ENCODE measurements at places on chromosomes 2 and 18.

DNA sequence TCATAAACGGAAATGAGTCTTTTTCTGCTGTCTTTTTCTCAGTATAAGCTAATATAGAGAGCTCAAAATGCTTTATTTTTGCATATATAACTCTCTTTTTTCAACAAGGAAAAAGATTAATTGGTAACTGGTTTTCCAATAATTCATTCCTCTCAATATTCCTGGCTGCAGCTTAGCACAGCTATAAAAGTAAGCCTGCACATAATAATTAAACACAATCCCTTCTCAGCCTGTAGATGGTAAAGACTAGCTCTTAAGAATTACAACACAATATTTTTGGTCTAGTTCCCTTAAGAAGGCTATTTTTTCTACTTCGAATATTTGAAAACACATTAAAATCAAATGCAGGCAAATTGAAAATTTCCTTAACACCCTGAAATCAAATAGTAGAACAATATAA, 258.0 kb downstream of the DOK6 start:
- DNase-seq: no peak

DNA sequence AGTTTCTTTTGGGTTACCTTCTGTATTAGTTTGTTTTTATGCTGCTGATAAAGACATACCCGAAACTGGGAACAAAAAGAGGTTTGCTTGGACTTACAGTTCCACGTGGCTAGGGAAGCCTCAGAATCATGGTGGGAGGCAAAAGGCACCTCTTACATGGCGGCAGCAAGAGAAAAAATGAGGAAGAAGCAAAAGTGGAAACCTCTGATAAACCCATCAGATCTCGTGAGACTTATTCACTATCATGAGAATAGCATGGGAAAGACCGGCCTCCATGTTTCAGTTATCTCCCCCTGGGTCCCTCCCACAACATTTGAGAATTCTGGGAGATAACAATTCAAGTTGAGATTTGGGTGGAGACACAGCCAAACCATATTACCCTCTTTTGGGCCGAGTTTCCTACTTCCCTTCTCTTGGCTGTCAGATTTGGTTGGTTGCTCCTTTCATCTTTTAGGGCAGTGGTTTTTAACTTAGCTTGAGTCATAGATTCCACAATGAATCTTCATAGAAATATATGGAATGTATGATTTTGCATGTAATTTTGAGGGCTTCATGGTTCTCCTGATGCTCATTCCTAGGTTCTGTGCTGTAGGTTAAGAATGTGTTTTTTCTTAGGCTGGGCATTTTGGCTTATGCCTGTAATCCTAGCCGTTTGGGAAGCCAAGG, 44.2 kb downstream of the CEP192 start:
- no peak for DNase-seq

DNA sequence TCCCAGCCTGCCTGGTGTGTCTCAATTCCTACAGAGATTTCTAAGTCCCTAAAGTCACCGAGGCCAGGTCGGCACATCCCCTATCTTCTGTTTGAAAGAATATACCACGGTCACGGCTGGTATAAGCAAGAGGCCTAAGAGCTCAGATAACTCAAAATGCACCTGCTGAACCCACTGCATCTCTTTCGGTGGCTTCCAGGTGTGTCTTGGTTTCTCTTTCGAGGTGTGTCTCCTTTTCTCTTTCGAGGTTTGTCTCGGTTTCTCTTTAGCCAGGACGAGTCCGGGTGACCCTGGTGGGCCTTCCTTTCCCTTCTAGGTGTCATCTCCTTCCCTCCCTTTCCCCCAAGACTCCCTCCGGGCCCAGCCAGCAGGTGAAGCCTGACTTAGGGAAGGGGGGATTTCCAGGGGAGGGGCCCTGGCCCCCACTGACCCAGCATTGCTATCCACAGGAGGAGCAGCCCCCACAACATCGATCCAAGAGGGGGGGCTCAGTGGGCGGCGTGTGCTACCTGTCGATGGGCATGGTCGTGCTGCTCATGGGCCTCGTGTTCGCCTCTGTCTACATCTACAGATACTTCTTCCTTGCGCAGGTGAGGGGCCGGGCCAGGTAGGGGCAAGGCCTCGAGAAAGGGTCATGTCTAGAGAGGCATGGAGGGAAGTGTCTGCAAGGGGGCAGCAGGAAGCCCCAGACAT, 8.4 kb downstream of the ITM2C start:
- DNase-seq: no peak

DNA sequence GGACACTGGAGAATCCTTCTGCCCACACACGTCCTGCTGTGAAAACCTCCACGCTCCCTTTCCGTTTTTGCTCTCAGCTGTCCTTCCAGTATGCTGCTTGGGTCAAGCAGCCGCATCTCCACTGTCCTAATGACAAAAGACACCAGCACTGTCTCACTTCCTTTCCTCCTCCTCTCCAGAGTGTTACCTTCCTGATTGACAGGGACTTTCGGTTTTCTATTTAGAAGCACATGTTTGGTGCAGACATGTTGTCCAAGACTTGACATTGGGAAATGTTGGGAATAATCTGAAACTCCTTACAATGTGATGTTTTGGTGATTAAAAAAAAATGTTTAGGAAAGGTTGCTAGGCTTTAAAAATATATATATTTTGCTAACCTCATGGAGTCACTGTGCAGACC, 226.6 kb downstream of the FAM210A start:
- DNase-seq: no peak

DNA sequence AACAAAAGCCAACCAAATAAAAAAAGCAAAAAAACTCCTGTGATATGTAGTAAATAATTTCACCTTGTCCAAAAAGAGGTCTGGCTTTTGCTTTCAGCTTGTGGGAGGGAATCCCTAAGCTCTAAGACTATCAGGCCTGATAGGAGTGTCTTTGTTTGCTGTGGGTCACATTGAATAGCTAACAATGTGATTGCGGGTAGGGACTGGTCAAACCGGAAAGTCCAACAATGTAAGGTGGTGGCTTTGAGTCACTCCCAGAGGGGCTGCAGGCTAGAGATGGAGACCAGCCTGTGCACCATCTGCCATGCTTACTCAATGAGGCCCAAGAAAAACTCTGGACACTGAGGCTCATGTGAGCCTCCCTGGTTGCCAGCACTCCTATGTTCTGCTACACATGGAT, 192.9 kb downstream of the TFCP2L1 start:
- DNase-seq: no peak

DNA sequence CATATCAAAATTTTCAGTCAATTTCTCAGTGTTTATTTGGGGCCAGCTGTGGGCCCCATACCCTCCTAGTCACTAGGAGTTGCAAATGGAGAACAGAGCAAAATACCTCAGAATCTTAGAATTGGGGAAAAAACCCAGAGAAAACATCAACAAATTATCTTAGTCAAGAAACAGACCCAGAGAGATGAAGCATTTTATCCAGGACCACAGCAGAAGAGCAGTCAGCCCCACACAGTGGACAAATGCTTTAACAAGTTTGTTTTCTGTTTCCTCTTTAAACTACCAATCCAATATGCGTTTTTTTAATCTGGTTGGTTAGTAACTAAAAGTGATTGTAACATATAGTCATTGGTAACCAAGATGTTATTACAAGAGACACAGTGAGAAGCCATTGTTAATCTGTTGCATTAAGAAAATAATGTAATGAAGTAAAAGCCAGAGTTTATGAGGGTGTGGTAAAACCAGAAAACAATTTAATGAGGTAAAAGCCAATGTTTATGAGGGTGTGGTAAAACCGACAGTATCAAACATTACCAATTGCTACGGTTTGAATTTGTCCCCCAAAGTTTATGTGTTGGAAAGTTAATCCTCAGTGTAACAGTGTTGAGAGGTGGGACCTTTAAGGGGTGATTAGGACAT, 60.7 kb upstream of the COX7A2L start:
- DNase-seq: no peak

DNA sequence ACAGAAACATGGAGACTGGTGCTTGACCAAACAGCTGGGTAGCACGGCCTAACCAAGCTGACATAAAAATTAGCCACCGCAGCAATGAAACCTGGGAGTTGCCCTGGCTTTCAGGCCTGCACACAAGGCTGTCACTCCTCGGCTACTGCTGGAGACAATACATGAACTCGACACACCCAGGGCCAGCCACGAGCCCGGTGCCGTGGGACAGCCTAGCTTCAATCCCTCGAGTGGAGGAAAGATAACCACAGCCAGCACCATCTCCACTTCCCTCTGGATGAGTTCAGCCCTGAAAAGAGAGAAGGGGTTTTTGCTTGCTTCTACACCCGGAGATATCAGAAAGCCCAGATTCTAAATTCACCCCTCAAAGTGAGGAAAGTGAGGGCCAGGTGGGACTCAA, 78.0 kb downstream of the BCL2L11 start:
- DNase-seq: no peak

GRCh38 chr18:43914018-43914417, 636.7 kb upstream of the SYT4 start:
- no peak for DNase-seq

DNA sequence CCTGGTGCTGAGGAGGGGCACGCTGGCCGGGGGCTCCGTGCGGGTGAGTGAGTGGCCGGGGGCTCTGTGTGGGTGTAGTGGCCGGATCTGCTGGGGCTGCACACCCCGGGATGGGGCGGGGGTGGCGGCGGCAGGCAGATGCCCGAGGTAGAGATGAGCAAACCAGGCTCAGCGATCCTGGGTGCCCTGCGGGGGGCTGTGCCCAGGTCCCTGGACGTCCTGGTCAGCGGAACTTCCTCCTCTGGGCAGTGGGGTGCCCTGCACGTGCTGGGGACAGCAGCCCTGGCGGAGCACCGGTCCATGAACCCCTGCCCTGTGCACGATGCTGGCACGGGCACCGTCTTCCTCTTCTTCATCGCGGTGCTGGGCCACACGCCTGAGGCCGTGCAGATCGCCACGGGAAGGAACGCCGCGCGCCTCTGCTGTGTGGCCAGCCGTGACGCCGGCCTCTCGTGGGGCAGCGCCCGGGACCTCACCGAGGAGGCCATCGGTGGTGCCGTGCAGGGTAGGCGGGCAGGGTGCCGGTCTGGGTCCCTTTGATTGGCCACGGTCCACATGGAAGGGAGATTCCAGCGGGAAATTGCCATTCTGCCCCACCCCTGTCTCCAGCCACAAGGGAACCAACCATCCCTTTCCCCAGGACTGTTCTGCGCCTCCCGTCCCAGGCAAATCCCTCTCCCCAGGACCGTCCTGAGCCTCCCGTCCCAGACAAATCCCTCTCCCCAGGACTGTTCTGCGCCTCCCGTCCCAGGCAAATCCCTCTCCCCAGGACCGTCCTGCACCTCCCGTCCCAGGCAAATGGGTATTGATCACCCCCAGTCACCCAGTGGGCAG, 5.9 kb downstream of the NEU4 start:
- DNase-seq: no peak

DNA sequence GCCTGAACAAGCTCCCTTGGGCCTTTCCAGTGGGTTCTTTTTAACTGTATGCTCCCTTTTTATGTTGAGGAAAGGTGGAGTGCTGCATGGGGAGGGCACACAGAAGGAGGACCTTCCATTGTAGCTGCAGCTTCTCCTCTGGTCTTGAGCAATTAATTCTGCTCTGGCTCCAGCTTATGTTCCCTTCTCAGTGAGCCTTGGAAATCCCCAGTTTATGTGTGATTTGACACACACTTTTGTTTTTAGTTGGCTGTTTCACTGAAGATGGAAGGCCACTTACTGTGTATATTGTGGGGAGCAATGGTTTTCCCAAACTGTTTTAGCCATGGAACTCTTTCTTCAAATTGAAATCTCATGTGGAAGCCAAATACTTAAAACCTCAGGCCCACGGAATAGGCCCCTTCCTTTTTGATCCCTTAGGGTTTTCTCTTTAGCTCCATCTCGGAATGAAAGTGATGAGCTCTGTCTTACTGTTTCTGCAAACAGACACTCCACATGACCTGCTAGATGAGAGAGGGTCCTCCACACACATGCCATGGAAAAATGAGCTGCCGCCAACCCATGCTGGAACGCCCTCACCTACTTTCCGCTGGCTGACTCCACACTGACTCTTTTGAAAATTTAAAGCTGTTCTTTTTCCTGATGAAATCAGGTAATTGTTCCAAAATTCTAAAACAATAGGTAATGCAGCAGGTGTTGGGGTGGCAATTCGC, 280.9 kb upstream of the SIX2 start:
- no peak for DNase-seq

Data from iPS DF 6.9 (cell line).